Stimulated activated CD8-positive, alpha-beta memory T cell treated with anti-CD3 and anti-CD28 coated beads, Interleukin-4, amount 100 ng/mL, for 1 hour (primary cell): ENCODE measurements at places on chromosomes 6 and 20.

- DNase-seq: no peak
These were observed 210.1 kb upstream of the HDDC2 start for GRCh38 chr6:125511809-125512396.

- no peak for DNase-seq
These were observed 431.1 kb upstream of the CDH4 start for GRCh38 chr20:60820918-60821317.

- no peak for DNase-seq
These were observed 380.1 kb downstream of the FRK start for GRCh38 chr6:115680621-115681020.

DNA sequence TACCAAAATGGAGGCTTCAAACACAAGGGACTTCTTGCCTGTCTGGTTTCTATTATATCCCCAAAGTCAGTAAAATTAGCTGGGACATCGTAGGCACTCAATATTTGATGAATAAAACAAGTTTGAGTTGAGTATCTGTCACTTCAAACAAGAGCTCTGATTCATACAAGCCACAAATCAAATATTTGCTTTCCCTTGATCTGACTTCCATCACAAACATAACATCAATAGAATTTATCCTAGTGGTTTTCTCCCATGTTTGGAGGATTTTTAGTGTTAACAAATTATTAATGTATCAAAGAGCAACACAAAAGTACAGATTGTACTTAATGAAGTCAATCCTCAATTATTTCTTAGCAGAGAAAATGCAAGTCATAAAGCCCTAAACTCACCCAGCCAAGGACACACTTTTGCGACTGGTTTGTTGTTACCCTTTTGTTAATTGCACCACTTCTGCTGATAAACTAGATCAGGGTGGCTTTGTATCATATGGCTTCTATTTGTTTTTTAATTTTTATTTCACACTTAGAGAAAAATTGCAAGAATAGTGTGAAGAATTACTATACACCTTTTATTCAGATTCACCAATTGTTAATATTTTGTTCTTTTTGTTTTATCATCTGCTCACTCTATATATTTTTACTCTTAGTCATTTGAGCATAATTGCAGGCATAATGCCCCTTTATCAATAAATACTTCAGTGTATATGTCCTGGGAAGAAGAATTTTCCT lies 117.4 kb upstream of the PRDM1 start:
- DNase-seq: no peak

- no peak for DNase-seq
These were observed 165.6 kb downstream of the KCNQ5 start for GRCh38 chr6:72787391-72788031.

DNA sequence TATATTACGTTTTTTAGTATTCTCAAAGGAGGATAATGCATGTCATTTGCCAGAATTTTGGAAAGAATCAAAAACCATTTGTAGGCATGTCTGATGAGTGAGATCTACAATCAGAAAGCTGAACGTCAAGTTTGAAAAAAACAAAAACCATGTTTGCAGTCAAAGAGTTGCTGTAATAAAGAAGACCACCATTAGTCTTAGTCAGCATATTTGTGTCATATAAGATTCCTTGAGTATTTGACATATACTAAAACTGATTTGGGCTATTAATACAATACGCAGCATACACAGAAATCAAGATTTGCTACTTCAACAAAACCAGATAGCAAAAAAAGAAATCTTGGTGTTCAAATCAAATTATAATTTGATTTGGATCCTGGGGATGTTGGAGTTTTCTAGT lies 247.5 kb downstream of the SAMD5 start:
- DNase-seq: no peak

DNA sequence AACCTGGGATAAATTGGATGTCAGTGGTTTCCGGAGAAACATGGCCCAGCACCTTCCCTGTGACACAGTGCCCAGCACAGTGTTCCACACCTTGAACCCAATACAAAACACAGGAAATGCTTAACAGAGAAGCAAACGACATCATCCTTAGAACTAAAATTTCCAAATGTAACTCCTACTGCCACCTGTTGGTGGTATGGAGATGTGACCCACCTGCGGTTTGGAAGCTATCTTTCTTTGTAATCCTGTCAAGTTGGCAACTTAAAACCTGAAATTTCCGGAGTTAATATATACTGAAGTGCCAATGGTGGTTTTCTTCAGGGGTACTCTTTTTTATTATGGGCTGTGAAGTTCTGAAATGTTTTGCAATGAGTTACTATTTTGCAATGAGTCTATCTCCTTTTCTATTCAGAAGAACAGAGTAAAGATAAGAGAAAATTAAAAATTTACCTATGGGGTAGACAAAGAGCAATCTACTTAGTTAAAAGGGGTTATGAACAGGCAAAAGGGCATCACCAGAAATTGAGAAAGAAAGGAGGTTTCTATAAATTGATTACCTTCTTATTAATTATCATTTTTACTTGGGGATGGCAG lies 658.8 kb downstream of the PTPRT start:
- DNase-seq: no peak

- no peak for DNase-seq
These were observed 103.2 kb downstream of the ARMC2 start for GRCh38 chr6:108951351-108951953.

DNA sequence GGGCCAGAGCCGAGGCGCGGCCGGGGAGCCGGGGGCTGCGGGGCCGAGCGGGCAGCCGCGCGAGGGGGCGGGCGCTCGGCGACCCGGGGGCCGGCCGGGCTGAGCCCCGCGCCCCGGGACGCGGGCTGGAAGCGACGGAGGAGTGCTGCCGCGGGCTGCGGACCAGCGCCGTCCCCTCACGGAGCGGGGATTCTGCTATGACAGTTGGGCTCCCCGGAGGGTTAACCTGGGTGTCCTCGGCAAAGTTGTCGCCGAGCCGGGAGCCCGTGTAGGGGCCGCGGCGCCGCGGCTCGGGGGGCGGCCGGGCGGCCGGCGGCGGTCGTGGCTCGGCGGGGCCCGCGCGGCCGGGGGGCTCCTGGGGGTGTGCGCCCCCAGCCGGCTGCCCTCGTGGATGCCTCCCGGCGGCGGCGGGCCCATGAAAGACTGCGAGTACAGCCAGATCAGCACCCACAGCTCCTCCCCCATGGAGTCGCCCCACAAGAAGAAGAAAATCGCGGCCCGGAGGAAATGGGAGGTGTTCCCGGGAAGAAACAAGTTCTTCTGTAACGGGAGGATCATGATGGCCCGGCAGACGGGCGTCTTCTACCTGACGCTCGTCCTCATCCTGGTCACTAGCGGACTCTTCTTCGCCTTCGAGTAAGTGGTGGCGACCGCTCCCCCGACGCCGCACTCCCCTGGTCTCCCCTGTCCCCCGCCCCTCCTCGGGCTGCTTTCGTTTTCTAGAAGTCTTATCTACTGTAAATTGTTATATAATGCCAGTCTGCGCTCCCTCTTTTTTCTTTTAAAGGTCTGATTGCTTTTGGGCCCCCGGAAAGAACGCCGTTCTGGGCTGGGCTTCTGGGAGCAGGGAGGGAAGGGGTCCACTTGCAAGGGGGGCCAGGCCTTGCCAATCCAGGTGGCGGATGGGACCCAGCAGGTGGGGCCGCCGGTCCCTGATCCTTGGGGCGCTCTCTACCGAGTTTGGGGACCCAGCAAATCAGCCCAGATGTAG lies 936 bp downstream of the ZDHHC14 start:
- DNase-seq: no peak

- no peak for DNase-seq
These were observed 45.2 kb upstream of the NHSL1 start for GRCh38 chr6:138544501-138544900.

- no peak for DNase-seq
These were observed 58.9 kb downstream of the TMEM200A start for GRCh38 chr6:130424710-130425109.

- DNase-seq: peak; percentile 61
These were observed 12.2 kb upstream of the SERPINB1 start for GRCh38 chr6:2853769-2854395.

DNA sequence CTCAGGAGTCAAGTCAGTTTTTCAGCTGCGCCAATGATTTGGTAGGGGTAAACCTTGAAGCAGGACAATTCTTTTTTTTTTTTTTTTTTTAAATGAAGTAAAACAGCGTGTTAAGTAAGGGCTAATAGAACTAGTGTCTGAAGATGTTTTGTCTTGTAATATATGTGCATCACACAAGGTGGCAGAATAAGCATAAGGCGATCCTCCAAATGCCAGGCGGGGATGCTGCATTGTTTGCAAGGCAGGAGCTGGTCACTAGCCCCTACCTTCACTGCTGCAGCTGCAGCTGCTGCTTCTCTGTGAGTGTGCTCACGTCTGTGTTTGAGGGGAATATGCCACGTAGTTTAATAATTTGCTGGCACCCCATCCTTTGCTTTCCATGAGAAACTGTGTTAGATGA lies 272.7 kb upstream of the MAP3K7 start:
- DNase-seq: no peak

- no peak for DNase-seq
These were observed 439.2 kb downstream of the PKHD1 start for GRCh38 chr6:51648236-51648635.

DNA sequence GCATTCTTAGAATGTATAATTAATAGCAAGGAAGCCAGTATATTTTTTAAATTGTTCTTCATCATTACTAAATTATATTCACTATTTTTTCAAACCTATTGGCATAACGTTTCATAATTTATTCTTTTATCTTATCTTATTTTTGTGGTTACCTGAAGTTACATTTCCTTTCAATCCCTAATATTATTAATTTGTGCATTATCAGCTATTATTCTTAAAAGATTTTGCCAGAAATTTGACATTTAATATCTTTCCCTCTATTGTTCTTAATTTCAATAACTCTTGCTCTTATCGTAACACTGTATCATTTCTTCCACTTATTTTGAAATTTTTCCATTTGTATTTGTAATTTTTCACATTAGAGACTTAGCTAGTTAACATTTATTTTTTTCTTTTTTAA lies 18.4 kb downstream of the OR14J1 start:
- DNase-seq: no peak

GRCh38 chr6:157226026-157226625 lies 97.2 kb downstream of the TMEM242 start:
- no peak for DNase-seq

- DNase-seq: no peak
These were observed 1.2 kb downstream of the TPD52L1 start for GRCh38 chr6:125154761-125155135.

DNA sequence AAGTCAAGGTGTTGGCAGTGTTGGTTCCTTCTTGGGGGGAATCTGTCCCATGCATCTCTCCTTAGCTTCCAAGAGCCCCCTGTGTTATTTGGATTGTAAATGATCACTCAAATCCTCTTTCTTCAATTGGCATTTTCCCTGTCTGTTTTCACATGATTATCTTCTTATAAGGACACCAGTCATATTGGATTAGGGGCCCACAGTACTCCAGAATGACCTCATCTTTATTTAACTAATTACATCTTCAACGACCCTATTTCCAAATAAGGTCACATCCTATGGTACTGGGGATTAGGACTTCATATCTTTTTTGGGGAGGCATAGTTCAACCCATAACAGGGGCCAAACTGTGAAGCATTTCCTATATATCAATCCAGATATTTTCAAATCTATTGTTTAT lies 57.3 kb downstream of the PTPRA start:
- DNase-seq: no peak

GRCh38 chr20:53578492-53579222 lies 15.0 kb downstream of the ZNF217 start:
- no peak for DNase-seq

GRCh38 chr20:63734946-63735858 lies 1.3 kb upstream of the LIME1 start:
- no peak for DNase-seq

DNA sequence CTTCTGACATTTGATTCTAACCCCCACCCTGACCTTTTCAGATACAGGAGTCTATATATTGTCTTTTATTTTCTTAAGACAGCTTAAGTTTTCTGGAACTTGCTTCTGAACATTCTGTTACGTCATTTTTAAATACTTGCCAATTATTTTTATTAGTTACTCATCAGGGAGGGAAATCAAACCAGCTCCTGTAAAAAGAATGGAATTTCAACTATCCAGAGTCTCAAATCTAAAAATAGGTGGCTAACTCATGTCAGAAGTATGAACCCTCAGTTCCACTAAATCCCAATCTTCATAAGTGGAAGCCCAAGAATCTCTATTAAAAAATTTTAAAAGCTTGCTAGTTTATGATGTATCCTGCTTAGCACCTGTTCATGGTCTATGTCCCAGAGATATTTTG lies 900.0 kb downstream of the KIF16B start:
- DNase-seq: no peak

- DNase-seq: no peak
These were observed 51.6 kb downstream of the FAM184A start for GRCh38 chr6:119026822-119027221.

- peak; percentile 10 for DNase-seq
These were observed 159.9 kb downstream of the OR2B2 start for GRCh38 chr6:27752038-27752885.
